ENCODE measurements at places on chromosomes 6 and 20.

DNA sequence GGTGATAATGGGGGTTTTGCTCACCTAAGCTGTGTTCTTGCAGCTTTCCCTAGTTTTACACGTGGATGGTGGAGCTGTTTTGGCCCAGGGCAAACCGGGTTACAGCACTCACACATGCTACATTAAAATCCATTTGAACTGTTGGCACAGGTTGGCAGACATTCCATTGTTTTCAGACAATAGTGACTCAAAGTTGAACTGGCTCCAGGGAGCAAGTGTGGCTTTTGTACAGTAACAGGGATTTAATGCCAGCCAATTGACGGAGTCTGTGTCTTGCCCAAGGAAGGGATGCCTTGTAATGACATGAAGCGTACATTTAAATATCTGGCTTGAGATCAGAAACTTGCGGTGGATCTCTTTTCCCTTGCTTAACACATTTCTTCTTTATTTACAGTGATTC lies 183.1 kb downstream of the DTNBP1 start:
- no peak for DNase-seq

DNA sequence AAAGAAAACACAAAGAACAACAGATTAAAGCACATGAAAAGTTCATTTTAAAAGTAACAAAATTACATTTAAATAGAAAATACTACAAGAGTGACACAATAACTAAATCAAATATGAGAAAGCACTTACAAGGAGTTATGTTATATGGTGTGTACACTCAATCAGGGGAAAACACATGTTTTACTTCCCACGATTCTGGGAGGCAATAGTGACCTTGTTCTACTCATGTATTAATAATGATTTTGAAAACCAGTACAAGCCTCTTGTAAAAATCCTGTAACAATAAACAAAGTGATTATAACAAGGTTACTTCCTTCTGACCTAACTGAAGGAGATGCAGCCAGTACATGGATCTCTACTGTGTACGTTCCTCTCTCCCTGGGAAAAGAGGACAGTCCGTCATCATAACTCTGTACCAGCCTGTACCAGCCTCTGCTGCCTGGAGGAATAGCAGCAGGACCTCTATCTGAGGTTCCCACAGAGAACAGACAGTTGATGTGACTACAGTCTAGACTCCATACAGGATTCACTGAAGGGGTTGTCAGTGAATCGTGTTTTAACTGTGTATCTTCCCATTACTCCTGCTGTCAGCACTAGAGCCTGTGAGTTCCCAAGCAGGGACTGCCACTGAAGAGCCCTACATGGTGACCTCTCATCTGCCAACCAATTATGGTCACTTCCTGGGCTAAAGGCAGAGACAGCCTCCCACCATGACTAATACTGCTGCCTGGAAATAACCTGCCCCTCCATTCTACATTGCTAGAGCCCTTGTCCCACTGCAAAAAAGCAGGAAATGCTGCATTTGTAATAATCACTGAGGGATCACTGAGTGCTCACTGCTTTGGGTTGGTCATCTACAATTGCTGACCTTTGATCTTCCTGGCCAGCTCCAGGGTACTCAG lies 149.7 kb downstream of the KIF16B start:
- no peak for DNase-seq

DNA sequence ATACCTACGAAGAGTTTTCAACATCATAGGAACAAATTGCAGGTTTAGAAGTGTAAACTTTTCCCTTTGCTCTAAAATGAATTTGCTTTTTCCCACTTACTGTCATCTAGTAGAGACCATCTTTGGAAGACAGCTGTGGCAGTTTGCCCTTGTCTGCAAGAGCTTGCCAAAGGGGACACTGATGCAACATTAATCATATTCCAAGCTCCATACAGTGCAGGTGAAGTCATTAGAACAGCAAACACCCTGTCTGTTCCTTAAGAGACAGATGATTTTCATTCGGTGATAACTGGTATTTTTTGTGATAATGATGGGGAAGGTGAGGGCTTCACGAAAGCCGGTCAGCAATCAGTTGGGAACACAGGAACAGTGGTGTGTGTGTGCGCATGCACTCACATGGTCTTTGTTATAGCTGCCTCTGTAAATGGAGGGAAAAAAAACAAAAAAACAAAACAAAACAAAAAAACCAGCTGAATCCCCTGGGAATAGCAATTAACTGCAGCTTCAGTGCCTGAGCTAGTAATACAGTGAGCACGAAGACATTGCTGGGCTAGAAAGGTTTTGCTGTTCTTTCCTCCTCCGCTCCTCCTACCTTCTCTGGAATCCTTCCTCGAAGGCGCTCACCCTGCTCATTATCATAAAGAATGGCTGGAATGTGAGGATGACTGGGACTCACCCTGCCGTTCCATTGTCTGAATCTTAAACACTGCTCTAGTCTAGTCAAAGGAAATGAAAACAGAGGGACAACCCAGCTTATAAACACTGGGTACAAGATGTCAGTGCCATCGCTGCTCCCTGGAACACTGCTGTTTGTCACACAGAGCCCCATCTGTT lies 35.2 kb upstream of the KIF13A start:
- DNase-seq, result no peak

- no peak for DNase-seq
Measured at GRCh38 chr6:136964398-136964797, 42.3 kb downstream of the SLC35D3 start.

GRCh38 chr6:124795643-124796463 lies 166.4 kb upstream of the RNF217 start:
- DNase-seq, result peak; percentile 6

DNA sequence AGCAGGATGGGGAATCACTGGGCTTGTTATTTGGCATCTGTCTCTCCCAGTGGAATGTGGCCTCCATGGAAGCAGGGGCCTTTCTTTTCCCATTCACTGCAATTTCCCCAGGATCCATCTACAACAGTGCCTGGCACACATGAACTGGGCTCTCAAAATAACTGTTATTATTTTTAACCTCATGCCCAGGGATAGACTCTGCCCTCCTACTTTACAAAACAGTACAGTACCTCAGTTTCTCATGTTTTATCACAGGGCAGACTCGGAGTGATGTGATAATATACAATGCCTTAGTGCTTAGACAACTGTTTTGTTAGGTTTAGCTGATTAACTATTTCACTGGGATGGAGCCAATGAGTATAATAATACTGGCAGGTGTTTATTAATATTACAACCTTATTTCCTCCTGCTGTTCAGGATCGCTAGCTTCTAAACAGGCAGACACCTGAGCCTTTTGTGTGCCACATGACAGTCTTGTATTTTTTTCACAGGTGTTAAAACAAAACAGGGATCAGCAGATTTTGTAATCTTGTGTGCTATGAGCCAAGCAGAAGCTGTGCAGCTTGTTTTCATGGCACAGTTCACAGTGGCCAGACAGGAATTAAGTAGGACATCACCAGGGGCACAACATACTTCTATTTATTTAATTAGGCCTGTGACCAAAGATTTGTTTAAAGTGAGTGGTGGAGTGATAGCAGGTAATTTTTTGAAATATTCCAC lies 157.7 kb upstream of the EYA4 start:
- DNase-seq, result no peak

DNA sequence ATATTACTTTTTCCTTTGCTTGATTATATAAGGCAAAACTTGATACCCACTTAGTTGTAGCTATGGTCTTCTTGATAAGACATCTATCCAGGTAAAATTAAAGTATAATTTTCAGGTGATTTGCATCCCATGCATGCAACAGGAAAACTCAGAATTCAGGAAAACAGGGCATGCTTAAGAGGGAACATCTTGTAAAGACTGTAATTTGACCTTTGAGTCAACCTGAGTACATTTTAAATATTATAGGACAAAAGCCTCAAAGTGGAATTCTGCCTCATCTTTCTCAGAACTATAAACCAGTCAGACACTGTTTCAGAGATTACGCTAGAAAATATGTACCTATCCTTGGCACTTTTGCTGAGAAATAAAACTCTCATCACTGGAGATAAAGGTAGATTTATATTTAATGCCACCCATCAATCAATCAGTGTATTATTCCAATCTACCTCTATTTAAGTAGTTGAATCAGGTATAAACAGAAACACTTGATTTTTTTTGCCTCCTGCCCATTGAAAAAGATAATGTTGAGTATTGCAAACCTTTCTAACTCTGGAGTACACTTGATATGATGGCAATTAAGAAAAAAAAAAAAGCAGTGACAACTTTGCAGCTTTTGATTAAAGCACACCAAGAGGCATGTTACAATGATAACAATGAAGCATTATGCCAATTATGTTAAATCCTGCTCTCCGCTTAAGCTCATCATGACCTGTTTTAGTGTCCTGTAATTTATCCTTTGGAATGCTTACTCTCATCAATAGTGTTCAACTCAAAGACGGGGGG lies 2.8 kb downstream of the CITED2 start:
- no peak for DNase-seq

GRCh38 chr6:55250400-55250799 lies 76.1 kb downstream of the HCRTR2 start:
- no peak for DNase-seq

- DNase-seq, result no peak
Measured at GRCh38 chr6:73586416-73586974, 65.7 kb upstream of the EEF1A1 start.

DNA sequence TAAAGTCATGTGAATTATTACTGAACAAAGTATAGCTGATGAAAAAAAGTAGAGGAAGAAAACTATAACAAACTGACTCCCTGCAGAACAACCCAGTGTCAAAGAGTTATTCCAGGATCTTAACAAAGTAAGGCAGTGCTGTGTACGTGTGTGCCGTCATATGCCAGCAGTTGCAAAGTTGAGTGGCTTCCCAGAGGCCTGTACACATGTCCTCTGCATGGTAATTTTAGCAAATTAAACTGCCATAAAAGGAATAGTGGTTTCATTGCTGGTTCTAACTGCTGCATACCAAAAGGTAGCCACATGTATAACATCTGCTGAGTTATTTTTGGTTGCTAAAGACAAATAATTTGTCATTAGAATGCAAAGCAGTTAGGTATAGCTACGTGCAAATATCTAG lies 44.8 kb downstream of the RIPOR2 start:
- no peak for DNase-seq

- DNase-seq, result no peak
Measured at GRCh38 chr6:84042603-84043002, 9.0 kb downstream of the MRAP2 start.

GRCh38 chr6:143621159-143621873 lies 56.4 kb upstream of the PHACTR2 start:
- DNase-seq, result no peak

DNA sequence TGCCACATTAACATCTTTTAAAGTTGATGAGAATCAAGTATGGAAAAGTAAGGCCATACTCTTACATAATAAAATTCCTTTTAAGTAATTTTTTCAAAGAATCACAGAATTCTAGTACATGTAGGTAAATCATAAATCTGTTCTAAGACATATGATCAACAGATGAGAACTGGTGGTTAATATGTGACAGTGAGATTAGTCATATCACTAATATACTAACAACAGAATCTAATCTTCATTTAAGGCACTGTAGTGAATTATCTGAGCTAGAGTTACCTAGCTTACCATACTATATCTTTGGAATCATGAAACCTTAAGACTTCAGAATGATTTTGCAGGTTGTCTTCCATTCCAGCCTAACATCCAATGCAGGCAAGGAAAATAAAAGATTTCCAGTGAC lies 11.6 kb downstream of the PLN start:
- DNase-seq, result no peak

DNA sequence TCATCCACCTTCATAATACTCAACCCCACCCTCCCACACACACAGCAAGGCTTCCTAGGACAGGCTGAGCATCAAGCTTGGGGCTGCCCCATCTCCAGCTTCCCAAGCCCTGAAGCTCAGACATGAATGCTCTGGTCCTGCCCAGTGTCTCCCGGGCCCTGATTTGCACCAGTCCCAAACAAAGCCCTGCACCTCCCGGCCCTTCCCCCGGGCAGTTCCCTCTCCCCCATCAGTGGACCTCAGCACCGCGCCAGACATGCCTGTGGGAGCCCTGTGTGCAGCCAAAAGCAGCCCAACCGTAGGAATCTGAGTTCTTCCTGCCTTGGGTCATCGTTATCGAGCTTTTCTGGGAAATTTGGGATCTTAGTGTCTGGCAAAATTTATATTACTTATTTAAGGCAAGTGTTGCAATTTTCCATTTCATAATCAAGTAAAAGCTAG lies 63.5 kb downstream of the THBS2 start:
- no peak for DNase-seq

GRCh38 chr6:35258336-35258735 lies 1.2 kb upstream of the ZNF76 start:
- DNase-seq, result no peak

DNA sequence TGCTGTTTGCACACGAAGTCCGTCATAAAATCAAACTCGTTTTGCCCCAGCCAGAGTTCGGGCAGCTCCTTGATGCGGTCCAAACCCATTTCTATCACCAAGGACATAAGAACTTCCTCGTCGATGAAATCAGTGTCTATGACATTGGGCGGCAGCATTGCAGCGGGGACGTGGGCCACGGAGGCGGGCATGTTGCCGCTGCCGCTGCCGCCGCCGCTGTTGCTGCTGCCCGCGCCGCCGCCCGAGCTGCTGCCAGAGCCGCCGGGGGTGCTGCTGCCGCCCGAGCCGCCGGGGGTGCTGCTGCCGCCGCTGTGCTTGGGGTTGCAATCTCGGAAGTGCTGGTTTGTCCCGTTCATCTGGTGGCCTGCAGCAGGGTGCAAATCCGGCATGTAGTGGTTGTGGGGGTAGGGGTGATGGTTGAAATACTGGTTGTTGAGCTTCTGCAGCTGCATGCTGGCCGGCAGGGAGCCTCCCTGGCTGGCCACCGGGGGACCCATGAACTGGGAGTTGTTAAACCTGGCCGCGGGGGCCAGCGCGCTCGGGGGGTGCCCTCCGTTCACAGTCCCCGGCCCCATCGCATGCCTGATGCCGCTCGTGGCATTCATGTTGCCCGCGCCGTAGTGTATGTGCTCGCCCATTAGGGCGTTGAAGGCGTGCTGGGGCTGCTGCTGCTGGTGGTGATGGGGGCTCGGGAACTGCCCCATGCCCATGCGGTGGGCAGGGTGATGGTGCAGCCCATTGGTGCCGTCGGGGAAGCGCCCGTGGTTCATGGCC lies 1.1 kb downstream of the CITED2 start:
- peak; percentile 25 for DNase-seq

DNA sequence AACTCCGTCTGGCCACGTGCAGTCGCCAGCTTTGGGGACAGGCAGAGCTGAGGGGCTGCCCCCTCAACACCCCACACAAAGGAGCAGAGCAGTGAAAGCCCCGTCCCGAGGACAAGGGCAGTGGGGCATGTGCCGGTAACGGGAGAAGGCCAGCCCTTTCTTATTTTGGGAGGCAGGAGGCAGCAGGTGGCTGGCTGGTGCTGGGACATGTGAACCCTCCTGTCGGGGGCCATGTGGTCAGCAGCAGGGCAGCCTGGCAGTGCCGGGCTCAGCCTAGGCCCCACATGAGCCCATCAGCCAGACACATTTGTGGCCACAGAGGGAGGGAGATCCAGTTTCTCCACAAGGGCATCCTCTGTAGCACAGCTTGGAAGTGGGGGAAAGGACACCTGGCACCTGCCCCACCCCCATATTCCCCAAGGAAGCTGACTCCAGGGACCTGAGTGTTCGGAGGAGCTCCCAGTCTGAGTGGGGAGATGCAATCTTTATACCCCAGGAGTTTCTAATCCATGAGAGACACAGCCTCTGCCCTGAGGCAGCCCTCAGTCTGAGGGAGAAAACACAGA lies 137.6 kb downstream of the MRPL14 start:
- no peak for DNase-seq

GRCh38 chr6:3471711-3472110 lies 14.9 kb upstream of the SLC22A23 start:
- DNase-seq, result no peak
